GM13977 (cell line): ENCODE measurements at places on chromosomes 11 and 22.

- DNase-seq, result no peak
Observed at GRCh38 chr11:35211952-35212351, 73.0 kb downstream of the CD44 start.

- no peak for DNase-seq
Observed at GRCh38 chr22:17754233-17754925, 19.9 kb downstream of the BID start.

DNA sequence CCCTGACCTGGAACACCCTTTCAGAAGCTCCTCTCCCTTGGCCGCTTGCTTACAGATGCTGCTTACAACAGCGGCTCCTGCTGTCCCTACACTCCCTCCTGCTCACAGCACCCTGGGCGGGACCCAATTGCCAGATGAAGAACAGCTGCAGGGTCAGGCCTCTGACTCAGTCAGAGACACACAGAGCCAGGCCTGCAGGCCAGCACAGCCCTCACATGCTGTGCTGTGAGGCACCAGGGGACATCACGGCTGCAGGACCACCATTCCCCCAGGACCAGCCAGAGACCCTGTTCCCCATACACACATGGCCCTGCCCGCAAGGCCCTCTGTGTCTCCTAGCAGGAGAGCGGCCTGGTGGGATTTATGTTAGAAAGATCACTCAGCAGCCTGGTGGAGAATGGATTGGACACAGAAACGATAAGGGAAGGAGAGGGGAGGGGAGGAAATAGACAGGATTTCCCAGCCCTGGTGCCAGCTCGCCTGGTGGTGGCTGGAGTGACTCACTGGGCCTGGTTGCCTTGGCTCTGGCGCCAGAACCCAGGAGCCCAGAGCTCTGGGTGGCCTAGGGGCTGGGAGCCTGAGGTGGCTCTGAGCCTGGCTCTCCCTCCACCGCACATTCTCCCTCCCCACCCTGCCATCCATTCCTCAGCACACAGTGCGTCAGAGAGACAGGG lies 6.7 kb downstream of the CAPN5 start:
- DNase-seq, result no peak

DNA sequence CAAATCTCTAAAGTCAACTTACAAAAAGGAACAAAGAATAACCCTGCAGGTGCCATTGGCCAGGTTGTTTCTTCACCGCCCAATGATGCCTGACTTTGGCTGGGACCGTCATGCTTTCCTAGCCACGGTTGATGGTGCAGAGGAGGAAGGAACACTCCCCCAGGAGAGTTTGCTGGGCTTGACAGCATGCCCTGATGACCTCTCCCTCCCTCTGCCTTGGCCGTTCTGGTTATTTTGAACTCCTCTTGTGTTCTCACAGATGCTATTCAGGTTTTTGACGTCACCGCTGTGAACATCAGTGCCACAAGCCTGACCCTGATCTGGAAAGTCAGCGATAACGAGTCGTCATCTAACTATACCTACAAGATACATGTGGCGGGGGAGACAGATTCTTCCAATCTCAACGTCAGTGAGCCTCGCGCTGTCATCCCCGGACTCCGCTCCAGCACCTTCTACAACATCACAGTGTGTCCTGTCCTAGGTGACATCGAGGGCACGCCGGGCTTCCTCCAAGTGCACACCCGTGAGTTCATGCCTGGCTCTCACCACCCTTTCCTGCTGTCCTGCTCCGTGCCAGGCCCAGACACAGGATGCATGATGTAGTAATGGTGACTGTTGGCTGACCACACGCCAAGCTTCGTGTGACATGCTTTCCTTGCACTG lies 89.0 kb upstream of the OR4B1 start:
- DNase-seq, result no peak

DNA sequence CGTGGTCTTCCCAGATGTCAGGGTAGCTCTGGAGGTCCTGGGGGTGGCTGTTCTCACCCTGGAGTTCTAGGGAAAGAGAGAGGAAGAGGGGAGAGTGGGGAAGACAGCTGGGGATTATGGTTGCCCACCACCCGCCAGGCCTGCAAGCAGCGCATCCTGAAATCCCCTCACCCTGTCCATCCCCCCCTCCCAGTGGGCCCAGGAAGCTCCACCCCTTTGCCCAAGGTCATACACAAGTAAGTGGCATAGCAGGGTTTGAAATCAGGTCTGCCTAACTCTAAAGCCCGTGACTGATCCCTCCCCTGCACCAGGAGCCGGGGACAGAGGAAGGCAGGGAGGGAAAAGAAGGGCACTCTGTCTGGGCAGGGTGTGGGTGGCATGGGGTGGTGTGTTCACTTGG lies 105.3 kb downstream of the NECTIN1 start:
- DNase-seq, result no peak

GRCh38 chr11:97332271-97332670 lies 942.5 kb downstream of the JRKL start:
- no peak for DNase-seq

- DNase-seq, result no peak
Observed at GRCh38 chr11:58625826-58626460, 3.5 kb downstream of the CNTF start.

- DNase-seq, result no peak
Observed at GRCh38 chr11:115522302-115522701, 18.1 kb upstream of the CADM1 start.

- no peak for DNase-seq
Observed at GRCh38 chr11:112878033-112878601, 83.1 kb upstream of the NCAM1 start.

DNA sequence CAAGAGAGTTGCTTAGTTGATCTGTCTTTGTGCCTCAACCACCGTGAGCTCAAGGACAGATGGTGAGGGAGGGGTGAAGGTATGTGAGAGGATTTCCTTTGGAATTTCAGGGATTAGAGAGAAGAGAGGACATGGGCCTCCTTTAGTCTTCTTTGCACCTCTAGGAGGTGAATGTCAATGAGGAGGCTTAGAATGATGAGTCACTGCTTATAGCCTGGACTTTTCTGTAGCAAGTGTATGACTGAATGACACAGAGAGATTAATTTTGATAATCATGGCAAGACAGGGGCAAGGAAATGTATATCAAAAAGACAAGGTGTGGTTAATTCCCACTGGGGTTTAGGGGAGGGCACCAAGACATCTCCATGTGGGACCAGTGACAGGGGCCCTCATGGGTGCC lies 947.3 kb upstream of the TENM4 start:
- no peak for DNase-seq

GRCh38 chr11:124893781-124894401 lies 3.8 kb downstream of the ROBO4 start:
- DNase-seq, result no peak

- DNase-seq, result no peak
Observed at GRCh38 chr22:21861851-21862250, 5.6 kb downstream of the MAPK1 start.

DNA sequence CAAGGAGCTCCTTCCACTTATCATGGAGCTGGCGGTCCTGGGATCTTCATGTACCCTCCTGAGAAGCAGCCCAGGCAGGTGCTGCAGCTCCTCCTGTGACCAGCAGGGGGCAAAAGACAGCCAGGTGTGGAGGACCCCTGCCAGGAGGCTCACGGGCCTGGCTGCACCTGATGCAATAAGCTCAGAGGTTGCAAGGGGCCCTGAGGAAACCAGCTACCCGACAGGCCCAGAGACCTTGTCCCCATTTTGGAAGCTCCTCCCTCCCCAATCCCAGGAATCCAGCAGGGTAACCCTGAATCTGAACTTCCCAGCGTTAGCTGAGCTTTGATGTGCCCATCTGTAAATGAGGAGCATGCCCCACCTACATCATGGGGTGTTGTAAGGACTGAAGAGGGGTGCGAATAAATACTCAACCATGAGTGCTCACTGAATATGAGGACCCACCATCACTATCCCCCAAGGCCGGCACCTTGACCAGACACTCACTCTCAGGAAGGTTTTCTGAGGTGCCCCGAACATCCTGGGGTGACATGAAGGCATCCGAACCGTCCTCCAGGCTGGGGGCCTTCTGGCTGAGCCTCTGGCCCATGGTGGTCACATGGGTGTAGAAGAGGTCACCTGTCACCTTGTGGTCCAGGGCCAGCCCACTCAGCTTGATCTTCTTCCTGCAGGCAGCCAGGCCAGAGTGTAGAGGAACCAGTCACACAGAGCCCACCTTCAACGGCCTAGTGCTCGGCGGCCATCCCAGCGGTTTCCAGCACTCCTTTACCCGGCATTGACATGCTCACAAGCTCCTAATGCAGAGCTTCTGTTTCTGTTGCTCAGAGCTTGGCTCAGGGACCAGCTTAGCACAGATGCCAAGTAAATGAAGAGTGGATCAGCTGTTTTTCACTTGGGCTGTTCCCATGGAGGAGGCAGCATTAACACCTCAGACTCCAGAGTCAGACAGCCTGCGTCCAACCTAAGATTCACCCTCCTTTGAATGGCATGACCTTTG lies 21.7 kb downstream of the SLC43A1 start:
- peak; percentile 84 for DNase-seq

DNA sequence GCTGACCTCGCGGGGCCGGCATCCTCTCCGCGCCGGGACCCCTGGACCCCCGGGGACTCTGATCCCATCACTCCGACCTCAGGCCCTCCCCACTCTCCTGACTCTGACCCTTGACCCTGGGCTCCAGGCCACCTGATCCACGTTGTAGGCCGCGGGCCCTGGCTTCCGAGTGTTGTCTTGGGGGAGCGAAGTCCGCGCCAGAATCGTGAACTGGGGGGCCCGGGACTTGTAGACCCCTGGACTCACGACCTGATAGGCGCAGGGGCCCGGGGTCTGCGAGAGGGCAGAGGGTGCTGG lies 716 bp upstream of the TYMP start:
- DNase-seq, result no peak

GRCh38 chr11:64544616-64545296 lies 46.3 kb upstream of the SLC22A12 start:
- no peak for DNase-seq

DNA sequence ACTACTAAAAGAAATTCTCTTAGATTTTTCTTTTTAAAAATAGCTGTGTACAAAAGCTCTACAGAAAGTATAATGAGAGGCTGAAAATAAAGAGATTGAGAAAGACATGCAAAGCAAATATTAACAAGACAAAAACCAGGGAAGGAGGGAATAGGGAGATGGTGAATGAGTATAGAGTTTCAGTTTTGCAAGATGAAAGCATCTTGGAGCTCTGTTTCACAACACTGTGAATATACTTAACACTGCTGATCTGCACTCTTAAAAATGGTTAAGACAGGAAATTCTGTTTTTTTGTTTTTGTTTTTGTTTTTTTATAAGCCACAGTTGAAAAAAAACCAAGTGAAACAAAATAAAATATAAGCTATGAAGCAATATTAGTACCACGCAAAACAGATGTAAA lies 5.5 kb downstream of the TMEM218 start:
- no peak for DNase-seq

DNA sequence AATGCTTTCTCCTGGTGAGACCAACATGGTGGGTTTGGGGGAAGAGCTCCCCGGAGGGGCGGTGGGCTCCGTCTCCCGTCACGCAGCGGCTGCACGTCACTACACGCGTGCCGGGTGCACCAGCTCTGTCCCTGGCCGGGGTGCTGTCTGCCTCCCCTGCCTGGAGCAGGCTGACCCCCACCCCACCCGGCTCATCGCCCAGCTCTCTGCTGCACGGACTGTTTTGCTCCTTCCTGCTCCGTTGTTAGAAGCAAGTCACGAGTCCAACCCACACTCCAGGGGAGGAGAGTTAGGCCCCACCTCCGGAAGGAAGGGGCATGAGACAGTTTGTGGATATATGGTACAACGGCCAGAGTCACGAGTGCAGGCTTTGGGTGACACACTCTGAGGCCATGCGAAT lies 364.9 kb downstream of the BRD1 start:
- DNase-seq, result no peak

- DNase-seq, result no peak
Observed at GRCh38 chr22:48692734-48693376, 1134.8 kb downstream of the BRD1 start.

DNA sequence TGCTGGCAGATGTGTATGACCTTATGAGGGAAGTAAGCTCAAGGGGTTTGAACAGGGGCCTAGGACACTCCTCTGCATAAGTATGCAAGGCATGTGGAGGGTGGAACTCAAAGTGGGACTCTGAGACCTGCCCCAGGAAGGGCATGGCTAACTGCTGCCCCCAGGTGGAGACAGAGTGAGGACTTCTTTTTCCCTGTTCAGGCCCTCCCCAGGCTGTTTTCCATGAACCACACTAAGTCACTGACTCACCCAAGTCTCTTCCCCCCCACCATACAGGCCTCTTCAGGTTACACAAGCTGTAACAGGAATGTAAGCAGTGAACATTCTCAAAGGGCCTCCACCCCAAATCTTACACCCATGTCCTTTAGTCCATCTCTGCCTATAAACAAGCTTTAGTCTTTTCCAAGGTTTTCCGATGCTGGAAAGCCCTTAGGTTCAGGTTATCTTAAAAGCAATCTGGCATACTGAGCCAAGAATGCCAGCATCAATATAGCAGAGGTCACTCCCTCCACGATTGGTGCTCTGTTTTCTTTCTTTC lies 13.1 kb downstream of the EEF1G start:
- no peak for DNase-seq

- no peak for DNase-seq
Observed at GRCh38 chr11:120236169-120237107, 3.5 kb upstream of the POU2F3 start.

- DNase-seq, result no peak
Observed at GRCh38 chr11:16987205-16987568, 27.0 kb downstream of the PLEKHA7 start.

- DNase-seq, result no peak
Observed at GRCh38 chr22:38417252-38418060, 37.5 kb downstream of the KCNJ4 start.

DNA sequence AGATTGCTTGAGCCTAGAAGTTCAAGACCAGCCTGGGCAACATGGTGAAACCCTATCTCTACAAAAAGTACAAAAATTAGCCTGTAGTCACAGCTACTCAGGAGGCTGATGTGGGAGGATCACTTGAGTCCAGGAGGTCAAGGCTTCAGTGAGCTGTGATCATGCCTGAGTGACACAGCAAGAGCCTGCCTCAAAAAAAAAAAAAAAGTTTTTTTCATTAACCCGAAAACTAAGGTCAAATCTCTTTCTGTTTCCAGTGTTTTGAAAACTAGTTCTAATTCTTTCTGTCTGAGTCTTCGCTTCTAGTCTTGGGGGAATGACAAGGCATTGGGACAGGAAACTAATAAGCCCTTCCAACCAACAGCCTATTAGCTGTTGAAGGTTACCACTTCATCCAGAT lies 57.6 kb downstream of the LIF start:
- no peak for DNase-seq

- no peak for DNase-seq
Observed at GRCh38 chr11:12404436-12404835, 27.1 kb downstream of the PARVA start.

GRCh38 chr11:2531277-2531986 lies 86.6 kb downstream of the KCNQ1 start:
- DNase-seq, result peak; percentile 85

GRCh38 chr11:86176165-86176884 lies 68.2 kb upstream of the EED start:
- DNase-seq, result peak; percentile 60

DNA sequence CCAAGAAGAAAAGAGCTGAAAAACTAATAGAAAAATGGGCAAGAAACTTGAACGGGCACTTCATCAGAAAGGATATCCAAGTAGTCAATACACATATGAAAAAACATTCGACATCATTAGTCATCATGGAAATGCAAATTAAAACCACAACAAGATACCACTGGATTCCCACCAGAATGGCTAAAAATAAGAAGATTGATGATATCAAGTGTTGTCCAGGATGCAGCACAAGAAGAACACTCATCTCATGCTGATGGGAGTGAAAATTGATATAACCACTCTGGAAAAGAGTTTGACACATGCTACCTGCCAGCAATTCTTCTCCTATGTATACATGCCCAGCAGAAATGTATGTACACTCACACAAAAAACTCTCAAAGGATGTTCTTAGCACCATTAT lies 26.9 kb upstream of the SCUBE2 start:
- no peak for DNase-seq
